ENCODE measurements at places on chromosomes 4 and X.

DNA sequence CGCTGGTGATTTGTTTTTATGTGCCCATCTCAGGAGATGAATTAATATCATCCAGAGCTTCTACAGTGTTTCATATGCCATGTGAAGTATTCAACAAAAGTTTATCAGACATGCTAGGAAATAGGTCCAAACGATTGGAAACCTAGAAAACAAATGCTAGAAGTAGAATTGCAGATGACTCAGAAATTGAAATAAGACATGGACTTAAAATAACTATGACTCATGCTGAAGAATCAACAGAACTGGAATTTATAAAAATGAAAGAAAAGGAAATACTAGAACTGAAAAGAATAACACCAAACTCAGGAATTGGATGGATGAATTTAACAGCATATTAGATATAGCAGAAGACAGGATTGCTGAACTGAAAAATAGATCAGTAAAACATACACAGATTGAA, 172.7 kb upstream of the GIMD1 start:
- no peak for DNase-seq

- no peak for DNase-seq
Observed at GRCh38 chr4:187071946-187072600, 348.4 kb upstream of the FAT1 start.

DNA sequence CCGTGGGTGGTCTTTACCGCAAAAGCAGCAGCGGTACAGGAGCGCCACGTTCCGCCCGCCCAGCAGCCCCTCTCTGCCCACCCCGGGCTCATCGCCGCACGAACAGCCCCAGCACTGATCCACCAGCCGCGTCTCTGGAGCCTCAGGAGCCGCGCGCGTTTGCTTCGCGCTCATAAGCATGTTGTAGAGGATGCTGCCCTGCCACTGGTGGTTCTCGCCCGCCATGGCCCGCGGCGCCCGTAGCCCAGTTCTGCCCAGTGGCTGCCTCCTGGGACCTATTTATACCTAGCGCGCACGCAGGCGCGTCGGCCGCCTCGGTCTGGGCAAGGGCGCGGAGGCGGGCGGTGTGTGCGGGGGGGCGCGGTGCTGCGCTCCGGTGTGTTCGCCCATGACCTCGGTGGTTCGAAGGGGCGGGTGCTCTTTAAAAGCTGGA, at the start of gene NR0B1:
Gene NR0B1, minus strand, starts transcription at position 252 of the 433 bp plus-strand sequence. Its CDS starts 27 bp downstream, at position 225.
- no peak for DNase-seq

DNA sequence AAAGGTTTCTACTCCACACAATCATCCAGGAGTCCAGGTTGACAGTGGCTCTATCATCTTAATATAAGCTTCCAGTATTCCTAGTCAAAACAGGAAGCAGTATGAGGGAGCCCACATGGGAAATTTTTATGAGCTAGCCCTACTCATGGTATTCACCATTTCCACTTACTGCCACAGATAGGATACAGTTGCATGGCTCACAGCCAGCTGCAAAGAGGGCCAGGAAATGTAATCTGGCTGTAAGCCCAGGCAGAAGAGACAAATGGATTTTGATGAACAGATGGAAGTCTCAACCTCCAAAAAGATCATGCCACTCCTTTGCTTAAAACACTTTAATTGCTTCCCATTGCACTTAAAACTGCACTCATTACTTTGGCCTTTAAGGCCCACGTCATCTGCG, 150.6 kb downstream of the ADAMTS3 start:
- no peak for DNase-seq

DNA sequence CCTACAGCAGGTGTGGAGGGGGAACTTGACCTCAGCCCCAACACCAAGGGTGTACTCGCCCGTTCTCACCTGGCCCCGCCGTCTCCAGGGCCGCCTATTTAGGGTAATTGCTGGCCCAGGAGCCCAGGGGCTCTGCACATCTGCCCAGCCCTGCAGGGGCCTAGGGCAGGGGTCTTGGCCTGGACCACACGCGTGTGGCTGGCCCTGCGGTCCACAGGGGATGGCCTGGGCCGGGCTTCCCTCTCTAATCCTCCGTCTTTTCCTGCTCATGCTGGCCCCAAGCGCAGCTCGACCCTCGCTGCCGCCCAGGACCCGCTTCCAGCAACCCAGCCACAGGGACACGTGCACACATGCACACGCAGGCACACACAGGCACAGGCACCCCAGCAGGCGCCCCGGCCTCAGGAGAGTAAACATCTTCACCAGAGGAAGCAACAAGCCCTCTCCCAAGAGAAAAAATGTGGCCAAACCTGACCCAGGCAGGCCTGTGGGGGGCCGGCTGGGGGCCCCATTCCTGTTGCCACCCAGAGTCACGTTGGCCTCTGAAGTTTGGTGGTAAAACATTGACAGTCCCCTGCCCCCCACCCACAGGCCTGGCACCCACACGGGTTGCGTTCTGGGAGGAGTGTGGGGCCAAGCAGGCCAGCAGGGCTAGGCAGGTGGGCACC, 24.6 kb upstream of the FGFR3 start:
- DNase-seq: no peak

- DNase-seq: no peak
Observed at GRCh38 chrX:57817302-57817701, 93.0 kb downstream of the ZXDA start.

GRCh38 chr4:128635141-128635954, 174.2 kb upstream of the JADE1 start:
- no peak for DNase-seq
